Caco-2 (cell line): ENCODE measurements at places on chromosomes 13 and 19.

DNA sequence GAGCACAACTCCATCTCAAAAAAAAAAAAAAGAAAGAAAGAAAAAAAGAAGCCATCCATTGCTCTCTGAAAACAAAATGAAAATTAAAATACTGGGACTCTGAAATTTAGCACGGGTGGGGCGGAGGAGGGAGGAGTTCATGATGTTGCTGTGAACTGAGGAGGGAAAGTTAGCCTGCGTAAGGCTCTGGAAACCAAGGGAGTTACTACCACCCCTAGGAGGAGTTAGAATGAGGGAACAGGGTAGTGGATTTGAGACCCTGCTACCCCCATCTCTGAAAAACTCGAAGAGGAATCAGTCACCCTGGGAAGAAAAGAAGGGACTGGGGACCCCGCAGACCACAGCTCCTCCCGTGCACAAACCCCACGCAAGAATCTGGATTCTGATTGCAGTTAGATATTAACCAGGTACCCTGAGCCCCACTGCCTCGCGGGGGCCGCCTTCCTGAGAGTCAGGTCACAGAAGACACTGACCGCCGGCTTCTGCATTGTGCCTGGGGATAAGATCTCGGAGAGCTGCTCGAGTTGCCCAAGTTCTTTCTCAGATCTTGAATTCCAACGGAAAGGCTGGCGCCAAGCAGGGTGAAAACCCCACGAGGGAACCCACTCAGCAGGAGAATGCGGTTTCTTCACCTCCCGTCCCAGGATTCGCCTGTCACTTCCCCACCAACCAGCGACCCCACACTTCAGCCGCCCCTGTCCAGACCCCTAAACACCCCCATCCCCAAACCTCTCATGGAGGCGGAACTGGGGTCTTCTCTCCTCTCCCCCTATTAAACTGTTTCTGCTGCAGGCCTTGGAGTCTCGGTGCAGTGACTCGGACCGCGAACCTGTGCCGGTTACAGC lies 870 bp downstream of the ZNF442 start:
- no peaks in the 10 kb centered on the region for H3K36me3 ChIP-seq
- peak; percentile 4 for DNase-seq
- peak overlapping the region; percentile 73 for H3K4me3 ChIP-seq
- no peaks in the 10 kb centered on the region for H3K27me3 ChIP-seq

GRCh38 chr13:32426191-32426989 lies 1.5 kb downstream of the N4BP2L1 start:
- DNase-seq, result no peak
- no peaks in the 10 kb centered on the region for H3K36me3 ChIP-seq
- H3K4me3 ChIP-seq, result peak overlapping the region; percentile 62
- no peak overlapping the region for H3K27ac ChIP-seq

GRCh38 chr19:10946958-10947657 lies 13.7 kb upstream of the SMARCA4 start:
- H3K27me3 ChIP-seq, result no peaks in the 10 kb centered on the region
- no peak overlapping the region for H3K27ac ChIP-seq
- peaks cover 6% of the 10 kb centered on the region for H3K4me1 ChIP-seq

- no peak overlapping the region for H3K4me3 ChIP-seq
- no peaks in the 10 kb centered on the region for H3K27me3 ChIP-seq
- no peak overlapping the region for H3K27ac ChIP-seq
- H3K36me3 ChIP-seq, result no peaks in the 10 kb centered on the region; the same call in 1 of the 2 replicates
- H3K4me1 ChIP-seq, result peaks cover 18% of the 10 kb centered on the region; the same call in 1 of the 2 replicates
These were observed 10.9 kb downstream of the DPP9 start for GRCh38 chr19:4712771-4713170.

DNA sequence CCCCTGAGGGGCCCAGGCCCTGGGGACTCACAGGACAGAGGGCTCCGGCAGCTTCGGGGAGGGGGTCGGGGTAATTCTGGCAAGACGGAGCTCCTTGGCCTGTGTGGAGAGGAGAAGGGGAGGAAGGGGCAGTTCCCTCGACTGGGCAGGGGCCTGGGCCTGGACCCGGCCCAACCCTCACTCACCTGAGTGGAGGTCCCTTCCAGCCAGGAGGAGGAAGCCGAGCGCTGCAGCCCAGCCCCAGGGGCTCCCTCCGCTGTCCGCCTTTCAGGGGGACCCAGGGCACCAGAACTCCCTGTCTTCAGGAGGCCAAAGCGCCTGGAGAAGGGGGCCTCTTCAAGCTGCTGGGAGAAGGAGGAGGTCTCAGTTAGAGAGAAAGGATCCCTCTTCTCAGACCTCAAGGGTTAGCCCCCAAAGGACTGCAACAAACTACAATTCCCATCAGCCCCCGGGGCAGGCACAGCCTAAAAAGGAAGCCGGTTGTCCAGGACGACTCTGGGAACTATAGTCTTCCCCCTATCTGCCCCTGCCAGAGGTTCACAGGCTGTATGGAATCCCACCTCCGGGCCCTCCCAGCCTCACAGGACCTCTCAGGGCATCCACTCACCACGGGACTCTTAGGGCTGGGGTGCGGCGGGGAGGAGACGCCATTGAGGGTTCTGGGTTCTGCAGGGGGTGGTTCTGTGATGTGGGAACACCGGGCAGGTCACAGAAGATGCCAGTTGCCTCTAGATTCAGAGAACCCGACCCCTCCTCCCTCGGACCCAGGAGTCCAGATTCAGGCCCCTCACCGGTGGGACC lies 19.8 kb downstream of the EPS8L1 start:
- no peaks in the 10 kb centered on the region for H3K4me1 ChIP-seq
- no peak overlapping the region for H3K4me3 ChIP-seq
- DNase-seq, result no peak
- H3K27me3 ChIP-seq, result no peaks in the 10 kb centered on the region
- H3K36me3 ChIP-seq, result peaks cover 3% of the 10 kb centered on the region

- no peak overlapping the region for H3K4me3 ChIP-seq
- no peak for DNase-seq
- no peak overlapping the region for H3K27ac ChIP-seq
- 0 out of 2 replicates have a peak, but pooled peaks cover 3% of the 10 kb centered on the region for H3K4me1 ChIP-seq
These were observed 27.4 kb downstream of the STARD13 start for GRCh38 chr13:33257841-33258807.
